ENCODE measurements at places on chromosomes 7 and 10. TPM values are rescaled to one million over a fixed set of nuclear protein-coding genes. Genes with fewer than 3 reads are reported as not detected.

DNA sequence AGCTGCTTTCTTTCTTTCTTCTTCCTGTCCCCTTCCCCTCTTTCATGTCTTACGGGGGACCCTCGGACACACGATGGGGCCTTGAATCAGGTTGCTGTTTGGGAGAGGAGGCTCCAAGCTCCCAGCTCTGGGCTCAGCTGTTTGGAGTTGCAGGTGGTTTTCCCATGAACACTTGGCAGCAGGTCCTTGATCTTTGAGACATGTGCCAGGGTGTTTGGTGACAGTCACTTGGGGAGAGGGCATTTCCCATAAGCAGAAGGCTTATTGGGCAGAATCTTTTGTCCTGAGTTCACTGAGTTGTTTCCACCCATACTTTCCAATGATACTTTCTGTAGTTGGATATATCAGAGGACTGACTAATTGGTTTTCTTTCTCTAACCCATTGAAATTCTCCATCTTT, 104.7 kb upstream of the SH2B2 start:
- no peak for DNase-seq

SLC16A12 gene
- total RNA-seq = not detected

A1CF gene
- total RNA-seq = not detected

DNA sequence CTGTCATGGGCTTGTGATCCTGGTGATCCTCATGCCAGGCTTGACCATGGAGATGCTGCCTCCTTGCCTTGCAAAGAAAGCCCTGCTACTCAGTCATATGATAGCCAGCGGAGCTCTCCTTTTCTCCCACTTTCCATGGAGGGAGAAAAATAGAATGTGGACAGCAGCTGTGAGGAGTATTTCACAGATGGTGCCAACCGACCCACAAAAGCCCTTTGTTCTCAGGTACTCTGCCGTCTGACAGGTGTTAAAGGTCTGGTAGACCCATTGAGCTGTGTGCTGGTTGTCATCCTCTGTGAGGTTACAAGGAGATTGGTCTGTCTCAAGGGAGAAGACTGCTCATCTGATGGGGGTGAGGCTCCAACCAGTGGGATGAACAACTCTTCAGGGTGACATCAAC, 29.5 kb upstream of the COBL start:
- DNase-seq = no peak

LIPJ gene
- total RNA-seq = not detected

OR6B1 gene
- not detected for total RNA-seq

CDK5 gene
- total RNA-seq = 17.3 TPM

- peak; percentile 15 for DNase-seq
Measured at GRCh38 chr10:13659887-13660550, 73.3 kb downstream of the PRPF18 start.

GRCh38 chr7:11394438-11394837, 420.8 kb downstream of the PHF14 start:
- DNase-seq = no peak

DNA sequence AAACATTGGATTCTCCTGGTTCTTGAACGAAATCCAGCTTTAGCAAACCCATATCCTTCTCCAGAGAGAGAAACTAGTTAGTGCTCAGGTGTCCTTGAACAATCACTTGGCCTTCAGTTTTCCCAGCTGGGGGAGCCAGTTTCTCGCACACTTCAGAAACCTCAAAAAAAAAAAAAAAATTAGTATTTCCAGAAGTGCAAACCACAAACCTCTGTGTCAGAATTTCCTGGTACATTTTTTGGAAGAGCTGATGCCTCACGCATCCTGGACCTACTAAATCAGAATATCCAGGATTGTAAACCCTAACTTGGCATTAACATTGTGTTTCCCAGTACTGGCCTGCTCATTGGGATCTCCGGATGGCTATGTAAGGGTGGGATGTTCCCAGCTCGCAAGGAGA, 143.4 kb upstream of the EGR2 start:
- DNase-seq = no peak

GRCh38 chr10:75079436-75080083, 31.9 kb upstream of the SAMD8 start:
- DNase-seq = no peak

FBH1 gene
- 87.5 TPM for total RNA-seq

DNA sequence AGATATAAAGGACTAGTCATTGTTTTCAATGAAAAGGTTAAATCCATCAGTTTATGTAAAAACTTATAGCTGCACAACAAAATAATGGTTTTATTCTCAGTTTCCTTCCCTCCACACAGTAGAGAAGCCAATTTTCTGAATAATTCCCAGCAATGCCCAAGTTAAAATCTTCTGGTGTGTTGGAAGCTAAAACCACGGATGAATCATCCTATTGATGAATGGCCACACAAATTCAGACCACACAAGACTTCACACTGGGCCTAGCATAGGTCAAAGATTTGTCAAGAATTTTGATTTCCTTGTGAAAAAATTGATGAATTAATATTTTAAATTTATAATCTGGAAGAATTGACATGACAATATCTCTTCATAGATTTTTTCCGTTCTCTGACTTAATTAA, 617.6 kb downstream of the INHBA start:
- no peak for DNase-seq

DNA sequence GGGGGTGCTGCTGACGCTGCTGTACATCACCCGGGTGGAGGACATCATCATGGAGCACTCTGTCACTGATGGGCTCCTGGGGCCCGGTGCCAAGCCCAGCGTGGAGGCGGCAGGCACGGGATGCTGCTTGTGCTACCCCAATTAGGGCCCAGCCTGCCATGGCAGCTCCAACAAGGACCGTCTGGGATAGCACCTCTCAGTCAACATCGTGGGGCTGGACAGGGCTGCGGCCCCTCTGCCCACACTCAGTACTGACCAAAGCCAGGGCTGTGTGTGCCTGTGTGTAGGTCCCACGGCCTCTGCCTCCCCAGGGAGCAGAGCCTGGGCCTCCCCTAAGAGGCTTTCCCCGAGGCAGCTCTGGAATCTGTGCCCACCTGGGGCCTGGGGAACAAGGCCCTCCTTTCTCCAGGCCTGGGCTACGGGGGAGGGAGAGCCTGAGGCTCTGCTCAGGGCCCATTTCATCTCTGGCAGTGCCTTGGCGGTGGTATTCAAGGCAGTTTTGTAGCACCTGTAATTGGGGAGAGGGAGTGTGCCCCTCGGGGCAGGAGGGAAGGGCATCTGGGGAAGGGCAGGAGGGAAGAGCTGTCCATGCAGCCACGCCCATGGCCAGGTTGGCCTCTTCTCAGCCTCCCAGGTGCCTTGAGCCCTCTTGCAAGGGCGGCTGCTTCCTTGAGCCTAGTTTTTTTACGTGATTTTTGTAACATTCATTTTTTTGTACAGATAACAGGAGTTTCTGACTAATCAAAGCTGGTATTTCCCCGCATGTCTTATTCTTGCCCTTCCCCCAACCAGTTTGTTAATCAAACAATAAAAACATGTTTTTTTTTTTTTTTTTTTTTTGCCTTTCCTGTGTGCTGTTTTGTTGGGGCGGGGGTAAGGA, 55.8 kb downstream of the TSPAN15 start:
- no peak for DNase-seq

DNA sequence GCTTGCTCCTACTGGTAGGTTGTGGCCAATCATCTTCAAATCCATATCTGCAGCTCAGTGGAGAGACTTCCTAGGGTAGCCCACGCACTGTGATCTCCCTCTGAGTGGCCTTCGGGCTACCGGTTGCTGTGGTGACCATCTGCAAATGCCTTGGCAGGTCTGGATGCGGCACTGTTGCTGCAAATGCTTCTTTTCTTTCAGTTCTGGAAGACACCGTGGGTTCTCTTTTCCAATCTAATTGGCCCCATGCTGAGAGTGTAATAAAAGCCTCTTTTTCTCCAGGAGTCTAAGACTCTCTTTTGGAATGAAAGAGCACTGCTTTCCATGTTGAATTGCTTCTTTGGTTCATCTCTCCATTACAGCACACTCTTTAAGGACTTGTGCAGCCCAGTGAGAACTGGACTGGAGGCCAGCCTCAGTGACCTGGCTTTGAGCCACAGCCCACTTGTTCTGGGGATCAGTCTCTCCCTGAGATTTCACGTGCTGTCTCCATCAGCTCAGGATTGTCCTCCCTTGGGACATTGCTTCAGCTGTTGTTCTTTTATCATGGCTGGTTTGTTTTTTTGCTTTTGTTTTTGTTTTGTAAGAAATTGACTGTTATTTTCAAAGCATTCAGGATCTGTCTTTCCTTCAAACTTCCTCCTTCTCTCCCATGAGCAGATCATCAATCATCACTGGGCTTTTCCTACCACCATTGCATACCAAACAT, 286.6 kb downstream of the BMPER start:
- no peak for DNase-seq

DNA sequence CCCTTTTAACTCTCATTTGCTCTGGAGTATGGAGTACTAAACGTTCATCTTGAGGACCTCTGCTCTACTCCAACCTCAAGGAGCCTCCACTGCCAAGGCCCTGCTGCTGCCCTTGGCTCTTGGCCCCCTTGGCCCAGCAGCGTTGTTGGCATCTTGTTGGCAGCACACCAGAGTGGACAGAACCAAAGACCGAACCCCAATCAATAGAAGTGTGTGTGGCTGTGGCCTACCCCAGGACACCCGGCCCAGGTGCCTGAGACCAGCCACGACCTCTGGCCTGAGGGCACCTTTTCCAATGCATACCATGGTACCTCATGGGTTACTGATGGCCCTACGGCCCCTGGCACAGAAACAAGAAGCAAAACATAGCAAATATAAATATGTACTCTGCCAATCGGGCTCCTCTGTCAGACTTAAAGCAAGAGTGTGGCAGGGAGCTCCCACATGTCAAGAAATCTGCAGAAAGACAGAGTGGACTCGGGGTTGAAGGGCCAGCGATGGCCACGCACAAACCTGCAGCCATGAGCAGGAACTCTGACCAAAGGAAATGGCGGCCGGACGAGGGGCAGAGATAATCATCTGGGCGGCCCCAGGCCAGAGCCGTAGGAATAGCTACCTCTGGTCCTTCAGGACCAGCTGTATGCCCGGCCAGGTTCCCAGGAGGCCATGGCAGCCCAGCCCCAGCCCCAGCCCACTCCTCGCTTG, 2.9 kb downstream of the NPC1L1 start:
- no peak for DNase-seq

ZNF438 gene
- total RNA-seq = 2.9 TPM

DNA sequence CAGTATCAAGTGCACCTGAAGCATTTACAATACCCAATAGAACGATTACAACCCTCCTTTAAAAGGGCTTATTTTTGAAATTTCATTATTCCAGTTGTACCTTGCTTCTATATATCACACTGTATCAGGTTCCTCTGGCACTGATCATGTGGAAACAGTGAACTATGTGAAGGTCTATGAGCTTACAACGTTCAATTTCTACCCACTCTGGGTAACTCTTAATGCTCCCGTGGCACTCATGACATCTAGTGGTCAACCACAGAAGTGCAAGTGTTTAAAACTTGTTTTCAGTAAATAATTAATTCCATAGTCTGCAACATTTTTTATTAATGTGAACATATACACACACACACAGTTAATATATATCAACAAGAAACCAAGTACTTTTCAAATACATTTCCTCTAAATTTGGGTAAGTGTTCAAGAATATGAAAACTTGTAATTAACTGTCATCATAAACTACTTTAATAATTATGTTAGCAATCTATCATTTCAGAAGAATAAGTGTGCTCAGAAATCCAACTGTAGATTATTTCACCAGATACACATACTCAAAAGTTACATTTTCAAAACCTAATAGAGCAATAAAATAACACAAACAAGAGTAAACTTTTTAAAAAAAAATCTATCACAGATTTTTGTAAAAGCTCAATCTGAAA, 61.0 kb downstream of the MPP7 start:
- DNase-seq = peak; percentile 66

DNA sequence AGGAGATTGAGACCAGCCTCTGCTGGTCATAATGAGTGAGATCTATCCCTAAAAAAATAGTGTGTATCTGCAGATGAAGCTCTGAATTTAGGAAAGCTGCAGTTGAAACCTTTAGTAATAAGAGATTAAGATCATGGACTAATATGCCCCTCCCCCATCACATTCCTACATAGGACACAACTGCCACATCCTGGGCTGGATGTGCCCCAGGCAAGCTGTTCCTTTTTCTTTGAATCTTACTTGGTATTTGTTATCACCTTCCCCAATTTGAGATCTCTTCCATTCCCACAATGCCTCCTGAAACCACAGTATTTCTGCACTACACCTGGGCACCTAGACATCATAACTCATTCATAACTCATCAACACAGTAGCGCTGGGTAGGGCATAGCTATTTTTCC, 74.1 kb downstream of the DOCK1 start:
- no peak for DNase-seq

CLRN3 gene
- 0.13 TPM for total RNA-seq

DNA sequence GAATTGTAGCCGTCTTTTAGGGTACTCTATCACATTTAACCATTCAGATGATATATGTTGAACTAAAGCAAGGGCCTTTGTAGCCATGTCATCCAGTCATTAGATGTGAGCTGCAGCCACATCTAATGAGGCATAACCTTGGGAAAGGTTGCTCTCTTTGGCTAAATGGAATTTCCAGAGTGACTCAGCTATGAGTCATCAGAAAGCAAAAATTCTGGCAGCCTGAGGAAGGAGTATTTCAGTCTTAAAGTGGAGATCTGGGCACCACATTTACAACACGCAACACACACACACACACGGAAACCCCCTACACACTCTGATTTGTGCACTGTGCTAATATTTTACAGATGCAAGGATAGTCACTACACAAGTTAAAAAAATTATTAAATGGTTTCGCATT, 176.9 kb upstream of the ZWINT start:
- DNase-seq = no peak

DNA sequence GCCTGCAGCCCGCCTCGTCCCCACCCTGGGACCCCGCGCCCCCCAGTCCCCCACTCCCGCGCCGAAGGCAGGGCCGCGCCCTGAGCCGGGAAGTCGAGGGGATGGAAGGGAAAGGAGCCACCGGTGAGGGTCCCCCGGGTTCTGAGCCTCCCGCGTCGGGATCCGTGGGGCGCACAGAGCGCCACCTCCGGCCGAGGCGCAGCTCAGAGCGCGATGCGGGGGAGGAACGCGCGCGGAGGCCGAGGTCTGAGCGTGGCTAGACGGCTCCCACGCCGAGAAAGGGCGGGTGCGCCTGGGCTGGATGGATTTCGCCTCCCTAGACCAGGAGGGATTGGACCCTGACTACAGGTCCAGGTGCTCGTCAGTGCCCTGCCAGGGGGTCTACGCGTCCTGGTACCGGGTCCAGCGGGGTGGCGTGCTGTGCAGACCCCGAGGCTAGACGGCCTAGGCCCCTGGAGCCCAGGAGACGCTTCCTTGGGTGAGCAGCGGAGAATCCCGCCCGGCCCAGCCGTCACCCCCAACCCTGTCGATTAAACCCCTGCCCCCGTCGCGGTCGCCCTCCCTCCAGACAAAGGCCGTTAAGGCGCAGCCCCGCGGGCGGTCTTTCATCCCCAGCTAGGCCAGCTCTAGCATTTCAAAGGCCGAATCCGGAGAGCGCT, 986 bp upstream of the PDGFA start:
- no peak for DNase-seq

DNA sequence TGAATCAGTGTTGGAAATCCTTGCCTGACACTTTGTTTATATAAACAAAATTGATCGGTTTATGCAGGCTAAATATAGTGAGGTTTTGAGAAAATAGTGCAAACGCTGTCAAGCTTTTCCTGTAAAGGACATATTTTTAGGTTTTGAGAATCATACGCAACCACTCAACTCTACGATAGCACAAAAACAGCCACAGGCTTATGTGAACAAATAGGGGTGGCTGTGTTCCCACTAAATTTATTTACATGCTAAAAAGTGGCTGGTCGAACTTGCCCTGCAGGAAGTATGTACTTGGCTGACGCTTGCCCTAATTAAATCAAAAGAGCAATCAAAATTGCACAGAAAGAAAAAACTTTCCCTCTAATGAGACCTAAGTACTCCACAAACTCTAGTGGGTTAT, 234.7 kb upstream of the CACNA2D1 start:
- DNase-seq = no peak

GRCh38 chr7:100546129-100546925, 7.3 kb downstream of the AGFG2 start:
- DNase-seq = peak; percentile 94

All from dermis microvascular lymphatic vessel endothelial cell (primary cell).